ENCODE measurements at places on chromosomes 4 and X. TPM values are rescaled to one million over a fixed set of nuclear protein-coding genes. Genes with fewer than 3 reads are reported as not detected.

DNA sequence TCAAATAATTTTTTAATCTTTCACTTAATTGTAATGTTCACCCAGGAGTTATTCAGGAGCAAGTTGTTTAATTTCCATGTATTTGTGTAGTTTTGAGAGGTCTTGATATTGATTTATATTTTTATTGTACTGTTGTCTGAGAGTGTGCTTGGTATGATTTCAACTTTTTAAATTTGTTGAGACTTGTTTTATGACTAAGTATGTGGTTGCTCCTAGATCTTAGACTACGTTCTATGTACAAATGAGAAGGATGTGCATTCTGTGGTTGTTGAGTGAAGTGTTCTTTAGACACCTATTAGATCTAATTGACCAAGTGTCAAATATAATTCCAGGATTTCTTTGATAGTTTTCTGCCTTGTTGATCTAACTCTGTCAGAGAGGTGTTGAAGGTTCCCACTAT is 353.3 kb upstream of the GNPDA2 start:
- no peaks in the 10 kb centered on the region for H3K4me1 ChIP-seq
- H3K36me3 ChIP-seq: no peaks in the 10 kb centered on the region
- no peak for DNase-seq
- no peak overlapping the region for H3K4me3 ChIP-seq
- H3K27me3 ChIP-seq: no peaks in the 10 kb centered on the region

- DNase-seq: no peak
- H3K27ac ChIP-seq: no peak overlapping the region
- no peaks in the 10 kb centered on the region for H3K27me3 ChIP-seq
- H3K4me3 ChIP-seq: no peak overlapping the region
- H3K4me1 ChIP-seq: no peaks in the 10 kb centered on the region
- no peaks in the 10 kb centered on the region for H3K36me3 ChIP-seq
Measured at GRCh38 chrX:116298956-116299355, 128.4 kb downstream of the AGTR2 start.

DNA sequence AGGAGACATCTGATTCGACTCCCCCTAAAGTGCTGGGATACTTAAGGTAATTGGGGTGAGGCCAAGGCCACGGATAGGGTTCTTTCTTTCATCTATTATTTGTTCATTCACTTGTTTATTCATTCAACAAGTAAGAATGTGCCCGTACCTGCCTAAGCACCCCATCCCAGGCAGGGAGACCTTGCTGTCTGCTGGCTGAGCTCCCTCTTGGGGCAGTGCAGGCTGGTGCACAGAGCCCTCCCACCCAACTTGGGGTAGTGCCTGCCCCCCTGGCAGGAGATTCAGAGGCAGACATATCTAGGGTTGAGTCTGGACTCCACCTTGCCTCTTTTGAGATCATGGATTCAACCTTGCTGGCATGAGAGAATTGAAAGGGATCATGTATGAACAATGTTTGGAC is 95.7 kb downstream of the DRD5 start:
- H3K4me3 ChIP-seq: no peak overlapping the region
- no peak overlapping the region for H3K27ac ChIP-seq
- no peak for DNase-seq
- peaks cover 29% of the 10 kb centered on the region for H3K27me3 ChIP-seq

- H3K36me3 ChIP-seq: no peaks in the 10 kb centered on the region
- H3K27me3 ChIP-seq: no peaks in the 10 kb centered on the region
- no peak overlapping the region for H3K27ac ChIP-seq
- peak; percentile 63 for DNase-seq
Measured at GRCh38 chrX:100768679-100769338, 36.9 kb upstream of the SYTL4 start.

- H3K27me3 ChIP-seq: no peaks in the 10 kb centered on the region
- no peak overlapping the region for H3K4me3 ChIP-seq
- no peak overlapping the region for H3K27ac ChIP-seq
- H3K4me1 ChIP-seq: no peaks in the 10 kb centered on the region
- no peak for DNase-seq
Measured at GRCh38 chr4:93983140-93983539, 154.6 kb downstream of the ATOH1 start.

- no peak overlapping the region for H3K4me3 ChIP-seq
- no peak overlapping the region for H3K27ac ChIP-seq
- H3K4me1 ChIP-seq: peaks cover 5% of the 10 kb centered on the region
- H3K27me3 ChIP-seq: no peaks in the 10 kb centered on the region
- no peaks in the 10 kb centered on the region for H3K36me3 ChIP-seq
Measured at GRCh38 chr4:40157436-40157835, 39.4 kb upstream of the RHOH start.

- no peaks in the 10 kb centered on the region for H3K36me3 ChIP-seq
- H3K27ac ChIP-seq: no peak overlapping the region
- no peaks in the 10 kb centered on the region for H3K4me1 ChIP-seq
- H3K27me3 ChIP-seq: peaks cover 8% of the 10 kb centered on the region
- DNase-seq: no peak
Measured at GRCh38 chrX:96576368-96576767, 108.3 kb upstream of the DIAPH2 start.

DNA sequence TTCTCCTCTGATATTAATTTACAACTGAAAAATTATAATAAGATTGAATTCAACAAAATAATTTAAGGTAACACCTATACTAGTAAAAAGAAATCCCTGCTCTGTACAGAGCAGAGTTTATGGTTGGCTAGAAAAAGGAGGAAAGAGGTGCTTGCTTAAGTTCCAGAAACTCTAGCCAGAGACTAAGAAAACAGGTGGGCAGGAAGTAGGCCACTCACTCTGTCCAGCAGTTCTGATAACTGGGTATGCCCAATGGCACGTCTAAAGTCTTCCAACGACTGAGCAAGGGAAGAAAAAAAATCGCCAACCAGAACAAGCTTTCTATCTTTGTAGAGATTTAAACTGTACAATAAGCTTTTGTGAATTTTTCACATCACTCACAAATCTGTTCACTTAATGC is 42.1 kb downstream of the TMEM165 start:
- H3K36me3 ChIP-seq: peaks cover 6% of the 10 kb centered on the region
- no peaks in the 10 kb centered on the region for H3K27me3 ChIP-seq
- no peak for DNase-seq
- no peak overlapping the region for H3K4me3 ChIP-seq

- H3K36me3 ChIP-seq: no peaks in the 10 kb centered on the region
- no peak overlapping the region for H3K4me3 ChIP-seq
- H3K4me1 ChIP-seq: peaks cover 4% of the 10 kb centered on the region
- peak overlapping the region; percentile 11 for H3K27ac ChIP-seq
- no peak for DNase-seq
- no peaks in the 10 kb centered on the region for H3K27me3 ChIP-seq
Measured at GRCh38 chr4:70559211-70559830, 32.7 kb upstream of the AMBN start.

- no peak overlapping the region for H3K4me3 ChIP-seq
- no peak for DNase-seq
- peaks cover 16% of the 10 kb centered on the region for H3K27me3 ChIP-seq
- peaks cover 12% of the 10 kb centered on the region for H3K4me1 ChIP-seq
- no peak overlapping the region for H3K27ac ChIP-seq
Measured at GRCh38 chr4:6747294-6748051, 31.5 kb downstream of the BLOC1S4 start.

DNA sequence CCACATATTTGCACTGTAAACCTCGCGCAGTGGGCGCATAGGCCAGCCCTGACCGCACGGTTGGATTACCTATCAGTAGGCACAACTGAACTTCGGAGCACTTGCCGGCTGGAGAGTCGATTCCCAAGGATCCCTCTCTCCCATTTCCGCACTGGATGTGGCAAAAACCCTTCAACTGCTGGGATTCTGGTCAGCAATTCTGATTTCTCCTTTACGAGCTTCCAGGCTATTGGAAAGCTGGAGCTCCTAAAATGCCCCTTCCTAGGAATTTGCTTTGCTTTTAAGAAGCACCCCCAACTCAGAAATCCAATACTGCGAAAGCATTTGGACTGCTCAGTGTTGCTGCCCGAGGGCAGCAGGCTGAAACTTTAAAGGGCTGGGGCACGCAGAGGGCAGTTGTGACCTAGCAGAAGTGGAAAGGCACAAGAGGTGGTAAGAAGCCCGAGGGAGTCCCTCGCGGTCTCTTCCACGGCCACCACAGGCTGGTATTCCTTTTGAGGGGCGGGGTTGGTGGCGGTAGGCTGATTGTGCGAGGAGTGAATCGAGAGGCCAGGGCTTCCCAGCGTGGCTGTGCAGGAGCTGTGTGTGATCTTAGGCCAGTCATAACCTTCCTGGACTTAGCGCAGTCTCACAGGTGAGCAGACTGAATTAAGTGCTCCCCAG is 1.6 kb downstream of the ZAR1 start:
- H3K27ac ChIP-seq: no peak overlapping the region
- H3K4me1 ChIP-seq: peaks cover 3% of the 10 kb centered on the region
- no peak for DNase-seq
- H3K36me3 ChIP-seq: no peaks in the 10 kb centered on the region
- H3K4me3 ChIP-seq: peak overlapping the region; percentile 36
- H3K27me3 ChIP-seq: peaks cover 38% of the 10 kb centered on the region

- H3K27ac ChIP-seq: no peak overlapping the region
- no peak overlapping the region for H3K4me3 ChIP-seq
- no peaks in the 10 kb centered on the region for H3K4me1 ChIP-seq
- no peaks in the 10 kb centered on the region for H3K27me3 ChIP-seq
Measured at GRCh38 chr4:88674979-88675378, 22.6 kb downstream of the NAP1L5 start.

DNA sequence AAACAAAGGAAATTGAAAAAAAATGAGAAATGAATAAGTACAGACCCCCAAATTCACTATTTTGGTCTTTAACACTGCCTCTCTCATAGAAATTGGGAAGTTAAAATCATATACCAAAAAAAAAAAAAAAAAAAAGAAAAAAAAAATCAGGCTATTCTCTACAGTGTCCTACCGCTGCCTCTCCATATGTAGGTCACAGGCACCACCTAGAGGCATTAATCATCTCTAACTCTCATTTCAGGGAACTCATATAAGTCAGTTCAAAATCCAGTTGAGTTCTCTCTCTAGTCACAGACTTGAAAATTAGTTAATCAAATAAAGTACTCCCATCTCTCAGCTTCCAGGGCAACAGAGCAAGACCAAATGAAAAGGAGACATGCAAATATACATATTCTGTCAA is 47.9 kb downstream of the COX18 start:
- H3K27ac ChIP-seq: no peak overlapping the region
- H3K27me3 ChIP-seq: peaks cover 11% of the 10 kb centered on the region
- H3K4me3 ChIP-seq: no peak overlapping the region
- no peaks in the 10 kb centered on the region for H3K4me1 ChIP-seq
- DNase-seq: no peak

DNA sequence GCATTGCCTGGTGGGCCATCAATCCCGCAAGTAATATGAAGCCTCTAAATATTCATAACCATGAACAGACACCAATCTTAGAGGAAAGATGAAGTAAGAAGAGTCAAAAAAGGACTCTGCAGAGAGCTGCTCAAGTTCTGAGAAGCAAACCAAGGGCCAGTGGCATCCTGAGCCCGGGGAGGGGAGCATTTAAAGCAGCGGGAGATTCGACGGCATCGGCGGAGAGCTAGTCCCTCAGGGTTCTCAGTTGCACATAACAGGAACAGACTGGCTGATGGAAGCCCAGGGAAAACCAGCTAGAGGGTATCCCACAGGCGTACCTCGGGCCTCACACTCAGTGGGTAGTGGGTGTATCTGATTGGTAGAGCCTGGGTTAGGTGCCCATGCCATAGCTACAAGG is 4.9 kb upstream of the PNMA6E start:
- no peaks in the 10 kb centered on the region for H3K36me3 ChIP-seq
- no peak for DNase-seq
- no peak overlapping the region for H3K4me3 ChIP-seq
- H3K4me1 ChIP-seq: peaks cover 6% of the 10 kb centered on the region
- H3K27me3 ChIP-seq: no peaks in the 10 kb centered on the region

- H3K27me3 ChIP-seq: no peaks in the 10 kb centered on the region
- no peaks in the 10 kb centered on the region for H3K36me3 ChIP-seq
- no peak overlapping the region for H3K27ac ChIP-seq
- H3K4me1 ChIP-seq: no peaks in the 10 kb centered on the region
Measured at GRCh38 chrX:49761481-49761880, 65.7 kb upstream of the PAGE1 start.

Gene ANKRD37
- 19.1 TPM for total RNA-seq

Gene CPLX1
- total RNA-seq: 3.7 TPM

Gene PAQR3
- total RNA-seq: 29.5 TPM

Gene RTL9
- not detected for total RNA-seq

Gene CT47B1
- total RNA-seq: not detected

Gene SPANXB1
- not detected for total RNA-seq

Gene GTPBP6
- total RNA-seq: 69.0 TPM

Gene RHOXF2B
- total RNA-seq: not detected

Gene GEMIN8
- total RNA-seq: 16.8 TPM

Gene C1QTNF7
- total RNA-seq: not detected

Gene RAPGEF2
- total RNA-seq: 35.0 TPM
